ENCODE measurements at places on chromosomes 4 and X. TPM values are rescaled to one million over a fixed set of nuclear protein-coding genes. Genes with fewer than 3 reads are reported as not detected.

DNA sequence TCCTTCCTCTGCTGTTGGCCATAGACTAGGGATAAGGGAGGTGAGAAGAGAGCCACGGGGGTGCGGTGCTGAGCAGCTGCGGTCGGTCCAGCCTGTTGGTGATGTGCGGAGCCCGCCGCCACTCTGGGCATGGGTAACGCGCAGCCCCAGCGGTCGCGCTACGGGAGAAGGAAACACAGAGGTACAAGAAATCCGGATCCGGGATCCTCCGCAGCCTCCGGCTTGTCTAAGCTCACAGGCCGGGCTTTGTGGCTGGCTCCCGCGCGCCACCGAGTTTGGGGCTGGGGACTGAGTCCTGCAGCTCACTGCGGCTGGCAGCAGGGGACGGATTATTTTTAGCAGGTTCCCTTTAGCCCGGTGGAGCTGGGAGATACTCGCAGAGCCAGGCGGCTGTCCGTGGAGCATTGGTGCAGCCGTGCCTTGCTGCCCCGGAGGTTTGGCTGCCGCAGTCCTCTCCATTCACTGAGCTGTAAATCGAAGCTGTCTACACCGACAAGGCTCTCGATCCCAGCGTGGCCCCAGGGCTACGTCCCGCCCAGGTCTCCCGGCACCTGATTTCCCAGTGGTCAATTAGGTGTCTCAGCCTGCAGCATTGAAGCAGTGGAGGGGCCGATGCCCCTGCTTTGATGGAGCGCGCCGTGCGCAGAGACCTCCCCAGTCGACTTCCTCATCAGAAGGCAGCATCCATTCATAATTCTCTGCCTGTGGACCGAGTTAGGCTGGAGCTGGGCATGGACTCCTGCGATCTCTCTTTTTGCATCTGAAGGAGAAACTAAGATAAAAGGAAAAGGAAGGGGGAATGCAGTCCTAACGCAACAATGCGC lies 81.9 kb upstream of the SCML1 start:
- no peak for DNase-seq

- DNase-seq: no peak
Measured at GRCh38 chr4:186651181-186651603, 72.5 kb downstream of the FAT1 start.

The LRIT3 gene
- total RNA-seq: 0.10 TPM

The AADAT gene
- total RNA-seq: 8.1 TPM

DNA sequence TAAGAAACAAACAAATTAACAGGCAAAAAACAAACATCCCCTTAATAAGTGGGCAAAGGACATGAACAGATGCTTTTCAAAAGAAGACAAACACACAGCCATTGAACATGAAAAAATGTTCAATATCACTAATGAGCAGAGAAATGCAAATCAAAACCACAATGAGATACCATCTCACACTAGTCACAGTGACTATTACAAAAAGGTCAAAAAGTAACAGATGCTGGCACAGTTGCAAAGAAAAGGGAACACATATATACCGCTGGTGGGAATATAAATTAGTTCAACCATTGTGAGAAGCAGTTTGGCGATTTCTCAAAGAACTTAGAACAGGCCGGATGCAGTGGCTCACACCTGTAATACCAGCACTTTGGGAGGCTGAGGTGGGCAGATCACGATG lies 146.1 kb upstream of the NEIL3 start:
- no peak for DNase-seq

The NDST3 gene
- total RNA-seq: 0.20 TPM

DNA sequence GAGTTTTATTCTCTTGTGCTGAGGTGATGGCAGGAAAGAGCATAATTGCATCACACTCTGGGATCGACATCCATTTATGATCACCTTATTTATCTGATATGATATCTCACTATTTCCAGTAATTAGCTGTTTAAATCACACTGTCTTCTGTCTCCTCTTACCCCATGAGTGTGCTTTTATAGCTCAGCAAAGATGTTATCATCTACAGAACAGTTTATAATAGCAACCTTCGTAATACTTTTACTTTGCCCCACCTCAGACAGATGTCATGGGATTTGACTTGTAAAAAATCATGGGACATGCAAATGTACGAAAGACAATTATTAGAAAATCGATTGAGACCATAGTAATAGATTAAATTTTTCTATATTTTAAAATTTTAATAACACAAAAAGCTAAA lies 1122.3 kb upstream of the PCDH10 start:
- no peak for DNase-seq

DNA sequence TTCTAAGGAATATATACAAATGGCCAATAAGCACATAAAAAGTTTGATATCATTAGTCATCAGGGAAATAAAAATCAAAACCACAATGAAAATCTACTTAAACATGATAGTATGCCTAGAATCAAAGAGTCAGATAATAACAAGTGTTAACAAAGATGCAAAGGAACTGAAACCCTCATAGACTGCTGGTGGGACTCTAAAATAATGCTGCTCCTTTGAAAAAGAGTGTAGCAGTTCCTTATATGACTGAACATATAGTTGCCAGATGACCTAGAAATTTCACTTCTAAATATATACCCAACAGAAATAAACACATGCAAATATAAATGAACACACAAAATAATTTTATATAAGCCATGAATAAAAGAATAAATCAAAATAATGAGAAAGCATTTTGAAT lies 205.1 kb upstream of the CTSO start:
- DNase-seq: no peak

The SERTM2 gene
- total RNA-seq: 0.10 TPM

The CFAP299 gene
- total RNA-seq: not detected

- no peak for DNase-seq
Measured at GRCh38 chr4:6161921-6162464, 38.4 kb downstream of the JAKMIP1 start.

DNA sequence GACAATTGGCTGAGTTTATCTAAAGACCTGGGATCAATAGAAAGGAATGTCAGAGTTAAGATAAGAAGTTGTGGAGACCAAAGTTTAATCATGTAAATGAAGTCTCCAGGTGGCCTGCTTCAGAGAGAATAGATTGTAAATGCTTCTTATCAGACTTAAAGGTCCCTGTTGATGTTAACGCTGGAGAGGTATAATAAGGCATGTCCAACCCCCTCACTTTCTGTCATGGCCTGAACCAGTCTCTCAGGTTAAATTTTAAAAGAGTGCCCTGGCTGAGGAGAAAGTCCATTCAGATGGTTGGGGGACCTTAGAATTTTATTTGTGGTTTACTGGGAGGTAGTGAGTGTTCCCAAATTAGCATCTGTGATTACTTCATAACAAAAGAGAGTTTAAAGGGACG lies 86.7 kb downstream of the AKAP4 start:
- DNase-seq: no peak

The EXOC1L gene
- total RNA-seq: not detected

DNA sequence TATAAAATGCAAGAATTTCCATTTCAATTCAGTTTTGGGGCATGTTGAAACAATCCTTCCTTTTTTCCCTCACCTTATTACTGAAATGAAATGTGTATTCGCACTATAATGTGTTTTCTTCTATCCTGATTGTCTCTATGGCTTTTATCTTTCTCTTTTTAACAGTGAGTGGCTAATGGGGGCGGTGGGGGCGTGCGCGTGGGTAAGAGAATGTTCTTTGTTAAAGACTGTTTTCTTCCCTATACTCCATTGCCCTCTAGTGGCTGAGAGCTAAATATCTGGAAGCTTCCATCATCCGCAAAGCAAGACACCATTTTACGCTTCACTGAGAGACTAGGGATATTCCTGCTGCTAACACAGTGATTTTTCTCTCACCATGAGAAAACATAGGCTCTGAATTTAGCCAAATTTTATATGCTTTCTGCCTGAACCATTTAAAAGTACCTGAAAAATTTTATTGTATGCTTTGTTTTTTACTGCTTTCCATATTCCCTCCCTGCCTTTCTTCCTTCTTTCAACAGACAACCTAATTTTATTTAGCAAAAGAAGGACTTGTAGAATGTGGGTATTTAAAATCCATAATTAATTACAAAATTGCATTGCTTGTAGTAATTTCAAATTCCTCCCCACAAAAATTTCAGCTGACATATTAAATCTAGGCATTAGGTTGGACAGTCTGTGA lies 194.0 kb downstream of the GASK1B start:
- DNase-seq: peak; percentile 24
